ENCODE measurements at places on chromosomes 2 and 18.

DNA sequence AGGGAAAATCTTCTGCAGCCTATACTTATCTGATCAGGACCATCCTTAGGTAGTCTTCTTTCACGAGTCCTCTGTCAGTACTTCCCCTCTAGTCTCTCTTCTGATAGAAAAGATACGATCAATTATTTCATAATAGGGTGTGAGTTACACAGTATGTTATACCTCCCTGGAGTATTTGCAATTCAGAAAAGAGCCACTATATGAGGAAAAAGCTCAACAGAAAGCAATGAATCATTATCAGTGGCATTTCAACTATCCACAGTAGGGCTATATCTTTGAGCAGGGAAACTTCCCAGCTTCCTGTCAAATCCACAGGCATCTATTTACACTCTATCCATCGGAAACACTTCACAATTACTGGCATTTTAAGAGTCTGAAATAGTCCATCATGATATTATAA lies 105.3 kb upstream of the ACVR2A start:
- no peak for DNase-seq

DNA sequence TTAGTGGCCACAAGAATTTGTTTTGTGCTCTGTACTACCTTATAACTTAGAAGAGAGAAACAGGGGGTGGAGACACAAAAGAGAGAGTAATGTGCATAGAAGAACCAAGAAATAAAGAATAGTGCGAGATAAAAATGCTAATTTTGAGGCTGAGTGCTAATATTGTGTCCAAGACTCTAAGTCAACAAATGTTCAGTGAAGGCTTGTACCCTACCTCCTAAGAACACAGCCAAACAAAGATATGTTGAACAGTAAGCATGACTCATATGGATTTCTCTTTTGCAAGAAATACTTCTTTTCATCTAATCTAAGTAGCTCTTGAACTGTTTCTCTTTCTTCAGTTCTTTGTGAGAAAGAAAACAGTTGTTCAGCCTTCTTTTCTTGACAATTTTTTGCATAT lies 45.2 kb downstream of the GAREM1 start:
- DNase-seq = no peak

GRCh38 chr2:138034536-138034935 lies 70.3 kb downstream of the HNMT start:
- no peak for DNase-seq

- no peak for DNase-seq
Measured at GRCh38 chr2:71888751-71889445, 258.8 kb downstream of the CYP26B1 start.

DNA sequence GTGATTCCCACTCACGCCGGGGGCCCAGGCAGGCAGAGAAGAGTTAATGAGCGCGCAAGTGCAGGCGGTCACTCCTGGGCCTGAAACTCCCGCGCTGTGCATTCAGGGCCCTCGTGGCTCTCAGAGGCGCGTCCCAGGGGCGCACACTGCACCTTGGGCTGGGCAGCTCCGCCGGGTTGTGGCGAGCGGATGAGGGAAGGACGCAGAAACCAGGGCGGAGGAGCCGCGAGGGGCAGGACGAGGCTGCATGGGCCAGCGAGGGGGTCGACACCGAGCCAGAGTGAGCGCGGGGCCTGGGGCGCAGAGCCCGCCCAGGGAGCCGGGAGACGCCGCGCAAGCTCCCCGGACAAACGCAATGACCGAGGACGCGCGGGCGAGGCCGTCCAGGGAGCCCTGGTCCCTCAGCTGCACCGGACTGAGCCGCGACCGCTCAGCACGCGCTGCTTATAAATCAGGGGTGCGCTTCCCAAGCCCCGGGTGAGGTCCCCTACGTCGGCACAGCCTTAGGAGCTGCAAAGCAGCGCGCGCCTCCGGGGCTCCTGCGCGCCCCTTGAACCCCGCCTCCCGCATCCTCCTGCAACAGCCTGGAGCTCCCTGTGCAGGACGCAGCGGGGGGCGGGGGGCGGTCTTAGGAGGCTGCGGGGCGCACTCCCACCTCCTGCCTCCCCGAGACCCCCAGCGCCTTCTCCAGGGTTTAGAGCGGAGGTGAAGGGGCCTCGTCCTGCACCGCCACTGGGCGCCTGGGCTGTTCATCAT lies 180.2 kb upstream of the ALKAL2 start:
- DNase-seq = no peak

GRCh38 chr2:206890926-206891325 lies 48.4 kb upstream of the CPO start:
- no peak for DNase-seq

DNA sequence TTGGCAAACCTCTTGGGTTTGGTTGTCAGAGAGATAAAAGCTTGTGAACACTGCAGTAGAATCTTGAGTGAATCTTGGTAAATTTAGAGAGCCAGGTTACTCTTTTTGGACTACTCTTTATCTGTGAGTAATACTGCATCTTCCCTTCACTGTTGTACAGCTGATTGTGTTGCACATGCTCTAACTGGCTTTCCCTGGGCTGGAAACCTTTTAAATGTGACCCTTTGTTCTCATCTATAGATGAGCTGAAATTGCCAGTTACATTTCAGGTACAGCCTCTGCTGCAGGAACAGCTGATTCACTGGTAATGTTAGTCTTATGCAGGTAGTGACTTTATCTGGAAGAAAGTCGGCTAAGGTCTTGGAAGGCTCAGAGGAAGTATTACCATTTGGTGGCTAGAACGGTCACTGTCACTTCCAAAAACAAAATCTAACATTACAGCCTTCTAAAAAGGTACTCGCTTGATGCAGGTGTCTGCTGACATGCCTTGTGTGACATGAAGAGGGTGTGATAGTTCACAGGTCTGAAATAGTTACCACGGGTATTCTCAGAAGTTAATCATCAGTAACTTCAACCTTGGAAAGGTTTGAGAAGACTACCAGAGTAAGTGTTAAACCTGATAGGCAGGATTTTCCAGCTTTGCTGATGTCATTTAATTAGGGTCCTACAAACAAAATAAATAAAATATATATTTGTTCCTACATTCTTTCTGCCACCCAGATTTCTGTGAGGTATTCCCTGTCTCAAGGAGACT lies 851.1 kb downstream of the SLC4A3 start:
- DNase-seq = no peak

DNA sequence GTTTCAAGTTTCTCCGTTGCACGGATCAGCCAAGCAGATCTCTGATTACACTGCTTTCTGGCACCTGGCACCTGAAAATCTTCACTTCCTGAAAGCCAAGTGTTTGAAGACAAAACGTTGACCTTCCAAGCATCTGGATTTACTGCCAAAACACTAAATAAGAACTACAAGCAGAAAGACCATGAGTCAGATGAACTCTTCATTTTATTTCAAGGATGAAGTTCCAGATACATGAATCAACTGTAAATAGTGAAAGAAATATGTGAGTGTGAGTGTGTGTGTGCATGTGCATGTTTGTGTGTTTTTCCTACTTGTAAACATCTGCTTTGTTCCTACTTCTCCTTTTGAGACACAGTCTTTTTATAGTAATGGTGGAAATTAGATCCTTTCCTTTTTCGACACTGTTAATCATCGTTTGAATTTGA lies 60.0 kb upstream of the DTNA start:
- DNase-seq = no peak

GRCh38 chr18:48342581-48342980 lies 66.6 kb downstream of the ZBTB7C start:
- DNase-seq = no peak

DNA sequence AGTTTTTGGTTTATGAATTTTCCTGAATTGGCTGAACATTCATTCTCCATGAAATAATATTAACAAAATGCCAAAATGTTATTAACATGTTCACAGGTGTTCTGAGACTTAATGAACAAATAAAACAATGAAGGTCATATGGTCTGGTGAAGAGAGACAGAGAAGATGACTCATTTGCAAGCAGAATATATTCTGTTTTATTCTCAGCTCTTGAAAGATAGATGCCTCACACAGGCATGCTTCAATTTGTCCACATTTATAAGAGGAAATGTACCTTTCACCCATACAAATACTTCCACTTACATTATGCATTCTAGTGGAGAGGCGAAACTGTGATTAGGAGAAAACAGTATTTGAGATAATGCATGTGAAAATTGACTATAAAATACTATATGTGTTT lies 75.4 kb upstream of the PGAP1 start:
- DNase-seq = no peak

DNA sequence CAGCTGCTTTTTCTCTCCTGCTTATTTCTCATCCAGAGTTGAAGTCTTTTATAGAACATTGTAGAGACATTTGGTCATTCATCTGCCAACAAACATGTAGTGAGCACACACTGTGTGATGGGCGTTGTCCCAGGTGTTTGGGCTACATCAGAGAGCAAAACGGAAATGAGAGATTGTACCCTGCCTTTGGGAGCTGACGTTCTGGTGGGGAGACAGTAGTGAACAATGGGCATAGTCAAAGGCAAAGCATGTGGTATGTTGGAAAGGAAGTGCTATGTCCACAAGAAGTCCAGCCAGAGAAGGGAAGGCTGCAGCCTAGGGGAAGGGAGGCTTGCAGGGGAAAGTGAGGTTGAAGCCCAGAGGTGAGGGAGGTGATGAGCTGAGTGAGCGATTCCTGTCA lies 78.1 kb downstream of the PIEZO2 start:
- DNase-seq = no peak

DNA sequence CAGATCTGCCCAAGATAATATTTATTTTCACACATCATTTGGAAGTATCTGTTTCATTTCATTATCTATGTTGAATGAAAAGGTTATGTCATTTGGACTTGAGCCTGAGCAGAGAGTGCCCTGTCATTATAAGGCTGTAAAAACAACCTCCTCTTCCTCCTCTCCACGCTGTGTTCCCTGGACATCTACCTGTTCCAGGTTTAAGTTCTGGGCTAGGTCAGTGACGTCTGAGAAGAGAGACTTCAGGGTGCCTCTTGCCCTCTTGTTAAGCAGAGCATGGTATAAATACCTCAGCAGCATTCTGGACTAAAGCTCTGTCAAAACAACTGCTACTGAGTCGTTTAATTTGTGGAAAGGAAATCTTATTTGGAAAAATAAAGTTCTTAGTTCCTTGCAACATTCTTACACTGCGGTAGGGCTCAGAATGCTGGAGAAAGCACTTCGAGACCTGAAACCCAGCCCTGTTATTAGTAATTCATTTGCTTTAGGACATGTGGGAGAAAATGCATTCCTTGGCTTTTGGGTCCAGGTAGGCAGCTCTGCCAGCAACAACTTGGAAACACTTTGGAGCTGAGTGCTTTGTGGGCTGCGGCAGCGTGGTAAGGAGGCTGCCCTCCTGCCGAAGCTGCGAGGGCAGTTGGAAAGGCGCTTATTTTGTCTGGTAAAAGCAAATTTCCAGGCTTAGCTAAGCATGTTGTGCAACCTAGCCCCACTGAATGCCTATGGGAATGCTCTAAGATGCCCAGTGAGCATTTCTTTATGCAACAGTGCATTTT lies 91.8 kb upstream of the NEDD4L start:
- no peak for DNase-seq

- DNase-seq = no peak
Measured at GRCh38 chr2:189618197-189618596, 37.6 kb upstream of the SLC40A1 start.

DNA sequence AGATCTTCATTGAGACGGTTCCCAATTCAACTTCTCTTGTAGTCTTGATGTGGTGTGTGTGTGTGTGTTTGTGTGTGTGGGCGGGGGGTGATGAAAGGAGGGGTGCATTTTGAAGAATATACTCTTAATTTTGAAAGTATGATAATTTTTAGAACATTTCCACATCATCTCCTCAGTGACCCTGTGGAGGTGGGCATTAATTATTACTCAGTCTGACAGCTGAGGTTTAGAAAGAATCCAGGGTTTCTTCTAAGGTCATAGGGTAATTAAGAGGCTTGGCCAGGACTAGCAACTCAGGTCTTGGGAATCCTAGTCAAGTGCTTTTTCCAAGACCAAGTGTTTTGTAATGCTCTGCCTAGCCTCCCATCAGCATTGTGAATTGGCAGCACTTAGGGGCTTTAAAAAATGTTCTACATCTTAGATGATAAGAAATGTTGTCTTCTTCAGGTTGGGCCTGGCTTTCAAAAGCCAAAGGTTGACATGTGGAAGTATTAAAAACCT lies 100.5 kb downstream of the SPTBN1 start:
- DNase-seq = no peak

DNA sequence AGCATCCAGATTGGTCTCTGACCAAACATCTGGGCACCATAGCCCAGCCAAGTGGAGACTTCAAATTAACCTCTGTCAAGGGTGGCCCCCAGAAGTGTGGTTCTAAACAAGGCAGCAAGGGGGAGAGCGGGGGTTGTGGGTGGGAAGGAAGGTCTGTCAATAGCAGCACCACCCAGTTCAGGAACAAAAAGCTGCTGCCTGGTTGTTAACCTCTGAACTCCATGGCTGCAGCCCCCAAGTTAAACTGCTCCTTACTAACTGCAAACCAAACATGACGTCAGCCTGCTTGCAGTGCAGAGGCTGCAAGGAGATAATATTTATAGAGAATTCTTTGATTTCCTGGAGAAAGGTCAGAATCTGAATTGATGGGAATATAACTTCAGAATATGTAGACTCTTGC lies 76.5 kb downstream of the ARL4C start:
- DNase-seq = no peak

DNA sequence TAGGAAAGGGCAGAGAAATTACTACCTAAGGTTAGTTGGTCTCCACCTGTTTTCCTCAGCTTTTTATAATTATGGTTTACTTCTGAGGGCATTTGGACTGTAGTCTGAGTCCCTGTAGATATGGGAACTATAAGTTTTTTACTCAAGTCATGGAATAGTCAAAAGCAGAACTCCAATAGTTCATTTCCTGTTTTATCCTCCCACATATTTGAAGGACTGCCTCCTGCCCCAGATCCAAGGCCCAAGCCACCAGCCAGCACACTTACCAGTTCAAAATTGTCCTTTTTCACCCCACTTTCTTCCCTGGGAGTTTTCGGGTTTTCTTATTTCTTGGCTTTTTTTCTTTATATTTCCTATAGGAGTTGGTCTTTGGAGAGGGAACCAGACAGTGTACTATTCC lies 164.1 kb downstream of the MBD5 start:
- no peak for DNase-seq

DNA sequence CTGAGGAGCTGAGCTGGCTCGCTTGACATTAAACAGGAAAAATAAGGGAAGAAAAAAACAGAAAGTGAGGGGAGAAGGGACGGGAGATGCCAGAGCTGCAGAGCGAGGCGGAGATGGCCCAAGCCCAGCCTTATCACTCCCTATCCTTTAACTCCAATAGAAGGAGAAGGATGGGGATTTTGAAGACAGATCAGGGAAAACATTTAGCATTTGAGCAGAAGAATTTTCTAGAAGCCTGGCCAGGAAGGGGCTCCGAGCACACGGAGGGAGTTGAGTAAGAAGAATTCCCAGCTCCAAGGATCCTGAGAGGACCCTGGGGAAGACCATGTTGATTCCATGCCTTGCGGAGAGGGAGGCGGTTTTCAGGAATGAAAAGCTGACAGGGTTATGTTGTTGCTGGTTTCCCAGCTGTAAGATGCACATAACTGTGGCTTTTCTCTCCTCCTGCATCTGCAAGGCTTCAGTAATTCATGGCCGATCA lies 35.6 kb downstream of the TWIST2 start:
- no peak for DNase-seq

DNA sequence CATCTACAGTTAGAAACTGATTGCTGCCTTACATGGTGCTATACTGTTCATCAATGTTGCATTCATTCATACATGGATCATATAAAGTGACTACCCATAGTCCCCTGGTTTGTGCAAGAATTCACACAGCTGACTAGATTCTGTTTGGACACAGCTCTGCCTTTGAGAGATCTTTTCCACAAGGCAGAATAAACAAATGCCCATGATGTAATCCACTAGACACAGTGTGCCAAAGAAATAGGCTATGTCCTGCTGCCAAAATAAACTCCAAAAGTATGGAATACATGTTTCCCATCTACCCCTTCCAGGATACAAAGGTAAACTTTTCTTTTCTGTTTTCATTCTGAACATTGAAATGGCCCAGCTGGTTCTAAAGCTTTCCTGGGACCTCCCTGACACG lies 269.4 kb upstream of the CHAC2 start:
- no peak for DNase-seq

- no peak for DNase-seq
Measured at GRCh38 chr18:11839556-11839955, 11.7 kb upstream of the CHMP1B start.

Measured in type B pancreatic cell (in vitro differentiated cells).